ENCODE measurements at places on chromosomes 12 and 14.

- no peak for DNase-seq
Observed at GRCh38 chr14:68589447-68590200, 203.2 kb downstream of the ZFP36L1 start.

GRCh38 chr12:93645702-93646101 is 31.5 kb upstream of the CRADD start:
- DNase-seq = no peak

DNA sequence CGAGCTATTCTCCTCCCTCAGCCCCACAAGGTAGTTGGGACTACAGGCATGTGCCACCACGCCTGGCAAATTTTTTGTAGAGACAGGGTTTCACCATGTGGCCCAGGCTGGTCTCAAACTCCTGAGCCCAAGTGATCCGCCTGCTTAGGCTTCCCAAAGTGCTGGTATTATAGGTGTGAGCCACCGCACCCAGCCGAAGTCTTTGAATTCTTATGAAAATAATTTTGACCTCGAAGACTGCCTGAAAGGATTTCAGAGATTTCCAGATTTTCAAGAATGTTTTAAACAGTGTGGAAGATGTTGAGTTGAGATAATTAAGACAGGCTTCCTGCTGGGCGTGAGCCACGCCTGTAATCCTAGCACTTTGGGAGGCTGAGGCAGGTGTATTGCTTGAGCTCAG is 5.0 kb downstream of the PSMA3 start:
- no peak for DNase-seq

- no peak for DNase-seq
Observed at GRCh38 chr12:45670346-45671065, 59.0 kb upstream of the ARID2 start.

DNA sequence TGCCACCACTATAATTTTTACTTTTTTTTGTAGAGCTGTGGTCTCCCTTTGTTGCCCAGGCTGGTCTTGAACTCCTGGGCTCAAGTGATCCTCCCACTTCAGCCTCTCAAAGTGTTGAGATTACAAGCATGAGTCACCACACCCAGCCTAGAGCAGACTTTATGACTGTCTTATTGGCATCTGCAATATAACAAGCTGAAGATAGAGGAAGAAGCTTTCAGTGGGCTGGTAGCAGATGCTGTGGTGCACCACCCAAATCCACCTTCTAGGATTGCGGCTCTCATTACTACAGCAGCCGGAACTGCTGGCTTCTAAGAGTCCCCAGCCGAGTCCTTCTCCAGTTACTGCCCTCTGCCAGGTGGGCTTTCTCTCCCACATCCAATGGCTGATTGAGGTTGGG is 7.6 kb upstream of the STK38L start:
- no peak for DNase-seq

DNA sequence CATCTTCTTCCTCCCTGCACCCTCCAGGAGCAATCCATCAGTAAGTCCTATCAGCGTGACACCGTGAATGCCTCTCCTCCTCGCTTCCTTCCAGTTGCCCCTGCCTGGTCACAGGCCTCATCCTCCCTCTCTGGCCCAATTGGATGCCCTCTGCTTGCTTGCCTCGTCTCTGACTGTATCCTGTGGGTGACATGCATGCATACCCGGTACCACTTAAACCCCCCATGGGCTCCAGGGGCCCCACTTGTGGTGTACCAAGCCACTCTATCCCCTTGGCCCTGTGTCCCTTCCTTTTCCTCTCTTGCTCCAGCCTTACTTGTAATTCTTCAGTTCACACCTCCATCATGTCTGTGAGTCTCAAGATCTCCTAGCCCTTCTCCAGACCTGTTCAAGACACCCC is 106.0 kb upstream of the RTL1 start:
- DNase-seq = peak; percentile 47

DNA sequence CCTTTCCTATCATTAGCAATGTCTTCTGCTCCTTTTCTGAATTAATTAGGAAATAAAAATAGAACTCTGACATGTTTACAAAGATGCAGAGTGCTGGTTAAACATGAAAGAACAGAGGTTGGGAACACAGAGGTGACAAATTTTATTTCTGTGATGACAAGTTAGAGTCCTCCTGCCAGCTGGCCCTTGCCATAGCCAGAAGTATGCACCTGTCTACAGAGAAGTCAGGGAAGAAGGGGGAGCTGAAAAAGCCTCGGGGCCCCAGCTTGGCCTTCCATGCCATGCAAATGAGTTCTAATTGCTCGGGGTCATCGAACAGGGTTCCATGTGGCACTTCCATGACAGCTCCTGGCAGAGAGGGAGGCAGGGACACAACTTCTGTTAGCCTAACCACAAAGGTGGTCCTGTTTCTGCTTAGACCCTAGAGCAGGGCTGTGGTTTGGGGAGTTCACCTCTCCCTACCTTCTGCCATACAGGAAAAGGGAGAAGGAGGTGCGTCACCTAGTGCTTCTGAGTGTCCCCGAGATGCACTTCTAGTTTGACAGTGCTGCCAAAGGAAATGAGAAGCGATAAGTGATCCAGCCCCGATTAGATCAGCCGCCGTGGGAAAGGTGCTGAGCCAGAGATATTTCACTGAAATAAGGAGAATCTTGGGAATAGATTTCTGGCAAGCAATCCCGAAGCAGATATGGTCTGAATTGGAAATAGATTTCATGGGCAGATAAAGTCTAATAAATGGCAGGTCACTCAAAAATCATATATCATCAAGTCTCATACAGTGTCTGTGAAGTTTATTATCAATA is 155.8 kb upstream of the FOXN3 start:
- no peak for DNase-seq

- no peak for DNase-seq
Observed at GRCh38 chr12:14395074-14395778, 29.7 kb downstream of the ATF7IP start.

DNA sequence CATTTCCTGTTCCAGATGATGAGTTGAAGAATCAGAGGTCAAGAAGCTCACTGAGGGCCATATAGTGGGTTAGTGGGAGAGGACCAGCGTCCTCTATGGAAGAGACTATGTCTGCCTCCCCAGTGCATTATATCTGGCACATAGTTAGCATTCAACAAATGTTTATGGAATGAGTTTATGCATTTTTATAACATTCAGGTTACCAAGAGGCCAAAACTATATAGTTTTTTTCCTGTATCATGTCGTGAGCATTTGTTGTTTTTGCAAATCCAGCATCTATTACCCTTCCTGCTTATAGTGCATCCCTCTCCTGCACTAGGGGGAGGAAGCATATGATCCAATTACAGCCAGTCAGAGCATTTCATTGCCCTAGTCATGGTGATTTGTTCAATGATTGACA is 60.6 kb downstream of the SUDS3 start:
- DNase-seq = no peak

- peak; percentile 67 for DNase-seq
Observed at GRCh38 chr12:65948320-65949008, 124.2 kb downstream of the HMGA2 start.

- no peak for DNase-seq
Observed at GRCh38 chr14:75631453-75631831, 29.2 kb downstream of the ERG28 start.

DNA sequence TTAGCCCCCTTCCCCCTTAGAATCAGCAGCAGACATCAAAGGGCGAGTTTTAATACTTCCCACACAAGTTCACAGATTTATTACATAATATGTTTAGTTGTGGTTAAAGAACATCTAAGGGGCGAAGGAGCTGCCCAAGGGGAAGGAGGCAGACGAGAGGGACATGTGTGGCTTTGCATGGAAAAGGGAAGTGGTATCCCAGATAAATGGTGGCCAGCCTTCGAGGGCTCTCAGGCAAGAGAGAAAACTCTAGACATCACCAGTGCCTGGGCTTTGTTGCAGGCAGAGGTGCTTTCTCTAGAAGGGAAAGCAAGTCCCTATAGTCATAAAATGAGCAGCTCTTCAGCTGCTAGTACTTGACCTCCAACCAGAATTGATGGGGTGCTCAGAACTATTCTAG is 121.2 kb downstream of the CACNA1C start:
- DNase-seq = no peak

DNA sequence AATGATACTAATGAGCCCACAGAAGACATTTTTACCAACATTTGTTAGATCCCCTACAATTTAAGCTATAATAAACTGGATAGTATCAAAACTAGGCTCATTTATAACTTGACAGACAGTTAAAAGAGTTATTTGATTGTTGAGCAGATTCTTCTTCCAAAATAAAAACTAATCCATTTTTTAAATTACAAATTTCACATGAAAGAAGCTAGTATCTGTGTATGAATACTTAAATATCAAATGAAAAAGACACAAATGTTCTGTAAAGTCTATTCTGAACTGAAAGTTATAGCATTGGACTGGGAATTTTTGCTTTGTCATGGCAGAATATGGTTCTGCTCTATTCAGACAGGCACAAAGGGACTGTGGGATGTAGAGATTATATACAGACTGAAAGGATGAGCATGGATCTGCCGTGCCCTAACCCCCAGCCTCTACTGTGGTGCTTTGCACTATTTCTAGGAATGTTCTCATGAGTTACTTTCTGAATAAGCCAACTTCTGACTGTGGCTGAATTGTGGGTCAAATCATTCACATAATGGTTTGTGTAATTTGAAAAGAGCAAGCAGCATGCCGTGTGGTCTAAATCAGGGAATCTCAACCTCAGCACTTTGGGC is 352.7 kb downstream of the KCNH5 start:
- no peak for DNase-seq

GRCh38 chr12:57488402-57489156 is 711 bp downstream of the MARS1 start:
- no peak for DNase-seq

GRCh38 chr12:41274643-41275042 is 86.5 kb downstream of the PDZRN4 start:
- no peak for DNase-seq

DNA sequence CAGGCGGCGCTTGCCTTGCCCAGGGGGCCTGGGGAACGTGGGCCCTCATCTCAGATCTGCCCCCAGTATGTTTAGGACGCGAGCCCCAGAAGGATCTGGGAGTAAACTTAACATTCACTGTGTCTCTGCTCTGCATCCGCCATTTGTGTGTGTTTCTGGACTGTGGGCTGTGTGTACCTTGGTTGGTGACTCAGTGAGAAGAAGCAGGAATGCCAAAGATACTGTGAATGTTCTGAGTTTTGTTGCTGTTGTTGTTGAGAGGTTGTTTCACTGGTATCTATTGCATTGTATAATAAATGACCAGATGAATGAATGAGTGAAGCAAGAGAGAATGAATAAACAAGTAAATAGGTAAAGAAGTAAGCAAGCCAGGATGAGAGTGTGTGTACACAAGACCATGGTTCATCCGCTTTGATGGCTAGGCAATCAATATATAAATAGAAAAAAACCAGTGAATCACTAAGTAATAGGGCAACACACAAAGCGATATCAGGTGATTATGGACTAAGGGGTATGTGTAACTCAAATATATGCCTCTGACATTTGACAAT is 20.5 kb downstream of the MEG3 start:
- DNase-seq = no peak

- peak; percentile 7 for DNase-seq
Observed at GRCh38 chr14:96112032-96112431, 72.9 kb downstream of the C14orf132 start.

DNA sequence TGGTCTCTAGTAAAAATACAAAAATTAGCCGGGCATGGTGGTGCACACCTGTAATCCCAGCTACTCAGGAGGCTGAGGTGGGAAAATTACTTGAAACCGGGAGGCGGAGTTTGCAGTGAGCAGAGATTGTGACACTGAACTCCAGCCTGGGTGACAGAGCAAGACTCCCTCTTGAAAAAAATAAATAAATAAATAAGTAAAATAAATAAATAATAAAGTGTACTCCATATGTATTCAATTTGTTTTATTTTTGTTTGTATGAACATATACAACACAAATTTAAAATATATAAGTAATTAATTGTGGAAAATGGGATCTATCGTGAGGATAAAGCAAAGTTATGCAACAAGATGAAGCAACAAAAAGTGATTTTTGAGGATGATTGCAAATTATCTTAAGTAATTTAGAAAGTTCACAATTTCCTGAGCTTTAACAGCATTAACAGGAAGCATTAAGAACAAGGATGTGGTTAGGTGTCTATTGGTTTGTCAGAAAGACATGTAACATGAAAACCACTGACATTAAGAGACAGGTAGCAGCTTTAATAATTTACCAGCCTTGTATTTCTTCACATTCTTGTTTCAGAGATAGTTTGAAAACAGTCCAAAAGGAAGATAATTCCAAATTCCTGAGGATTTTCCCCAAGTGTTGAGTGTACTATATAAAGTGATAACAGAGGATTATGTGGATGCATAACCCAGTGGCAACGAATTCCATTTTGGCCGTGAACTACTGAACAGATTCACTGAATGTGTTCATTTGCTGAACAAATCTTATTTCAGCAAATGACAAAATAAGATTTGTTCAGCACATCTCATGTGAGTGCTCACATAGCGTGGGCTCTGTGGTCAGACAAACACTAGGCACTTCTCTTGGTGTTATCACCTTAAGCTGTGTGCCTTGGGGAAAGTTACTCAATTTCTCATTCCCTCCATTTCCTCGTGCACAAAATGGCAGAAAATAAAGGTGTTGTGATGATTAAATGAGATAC is 68.6 kb upstream of the RESF1 start:
- DNase-seq = no peak

DNA sequence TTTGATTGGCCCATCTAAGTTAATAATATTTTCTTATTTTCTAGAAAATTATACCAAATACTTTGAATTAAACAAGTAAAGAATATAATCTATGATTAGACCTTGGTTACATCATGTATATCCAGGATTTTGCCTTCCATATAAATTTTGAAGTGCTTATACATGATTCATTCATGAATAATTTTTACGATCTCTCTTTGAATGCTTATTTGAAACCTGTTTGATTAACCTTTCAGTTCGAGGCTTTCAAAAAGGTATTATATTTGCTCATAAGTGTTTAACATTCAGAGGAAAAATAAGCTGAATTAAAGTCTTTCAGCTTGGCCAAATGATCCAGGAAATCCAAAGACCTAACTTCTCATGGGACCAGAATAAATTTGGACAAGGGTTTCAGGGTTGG is 495.2 kb upstream of the GARIN6 start:
- DNase-seq = no peak

DNA sequence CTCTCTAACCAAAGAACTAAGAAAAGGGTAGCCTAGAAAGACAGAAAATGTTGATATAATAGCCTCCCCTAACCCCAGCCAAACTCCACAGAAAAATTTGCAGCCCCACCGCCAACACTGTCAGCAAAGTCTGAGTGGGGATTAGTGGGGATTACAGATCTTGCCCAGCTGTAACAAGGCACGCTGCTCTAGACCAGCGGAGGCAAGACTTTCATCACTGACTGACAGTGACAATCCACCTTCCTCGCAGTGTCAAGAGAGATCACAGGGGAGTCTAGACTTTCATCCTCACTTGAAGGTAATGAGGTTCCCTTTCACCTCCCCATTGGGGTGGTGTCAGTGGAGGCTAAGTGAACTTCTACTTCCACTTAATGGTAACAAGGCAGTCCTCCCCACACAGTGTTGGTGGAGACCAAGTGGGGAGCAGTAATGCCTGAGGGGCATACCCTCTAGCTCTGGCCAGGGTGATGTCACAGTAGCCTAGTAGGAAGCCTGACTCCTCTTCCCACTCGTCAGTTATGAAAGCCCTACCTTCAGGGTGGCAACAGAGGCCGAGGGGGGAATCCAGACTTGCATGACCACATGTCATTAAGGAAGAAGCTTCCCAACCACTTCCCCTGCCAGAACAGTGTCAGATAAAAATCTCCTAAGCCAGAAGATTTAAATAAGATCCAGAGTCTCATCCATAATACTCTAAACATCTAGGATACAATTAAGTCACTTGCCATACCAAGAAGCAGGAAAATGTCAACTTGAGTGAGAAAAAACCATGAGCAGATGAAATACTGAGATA is 91.7 kb upstream of the RASSF8 start:
- no peak for DNase-seq

All from ascending aorta (tissue), 2 donors.